Activated CD4-positive, alpha-beta T cell treated with anti-CD3 and anti-CD28 coated beads, Interleukin-2, amount 10 ng/mL, durations not matched to agents 7 days and 5 days (primary cell): ENCODE measurements at places on chromosomes 1 and 21. TPM values are rescaled to one million over a fixed set of nuclear protein-coding genes. Genes with fewer than 3 reads are reported as not detected.

RNU5D-1 gene
- total RNA-seq: not detected

CYP4A22 gene
- total RNA-seq: not detected

FAM78B gene
- total RNA-seq: 0.17 TPM

SH2D5 gene
- not detected for total RNA-seq

KRTAP11-1 gene
- total RNA-seq: not detected

UCHL5 gene
- 58.9 TPM for total RNA-seq

SPRR2A gene
- total RNA-seq: not detected

DNAI4 gene
- total RNA-seq: 2.9 TPM

KLHL20 gene
- 21.6 TPM for total RNA-seq

PGBD5 gene
- not detected for total RNA-seq

SIM2 gene
- 0.19 TPM for total RNA-seq

VAMP4 gene
- total RNA-seq: 16.1 TPM

S100A7A gene
- not detected for total RNA-seq

OR2T33 gene
- total RNA-seq: not detected

OR2L13 gene
- total RNA-seq: not detected

SOX13 gene
- 1.3 TPM for total RNA-seq

RABGGTB gene
- 81.2 TPM for total RNA-seq

C1orf21 gene
- total RNA-seq: 7.4 TPM

FMOD gene
- not detected for total RNA-seq

ADGRL4 gene
- not detected for total RNA-seq

RNF186 gene
- not detected for total RNA-seq

S100A12 gene
- total RNA-seq: not detected

DCST2 gene
- total RNA-seq: 0.50 TPM

ADGRB2 gene
- total RNA-seq: 0.31 TPM
